ENCODE measurements at places on chromosomes 2 and 18.

DNA sequence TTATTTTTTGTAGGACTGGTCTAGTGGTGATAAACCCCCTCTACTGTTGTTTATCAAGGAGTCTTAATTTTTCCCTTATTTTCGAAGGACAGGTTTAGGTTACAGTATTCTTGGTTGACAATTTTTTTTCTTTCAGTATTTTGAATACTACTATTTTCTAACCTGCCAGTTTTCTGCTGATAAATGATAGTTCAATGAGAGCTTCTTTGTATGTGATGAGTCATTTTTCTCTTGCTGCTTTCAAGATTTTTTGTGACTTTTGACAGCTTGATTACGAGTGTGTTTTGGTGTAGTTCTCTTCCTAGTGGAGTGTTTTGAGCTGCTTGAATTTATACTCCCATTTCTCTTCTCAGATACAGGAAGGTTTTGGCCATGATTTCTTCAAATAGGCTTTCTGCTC lies 77.5 kb downstream of the ACSL3 start:
- no peak for DNase-seq

DNA sequence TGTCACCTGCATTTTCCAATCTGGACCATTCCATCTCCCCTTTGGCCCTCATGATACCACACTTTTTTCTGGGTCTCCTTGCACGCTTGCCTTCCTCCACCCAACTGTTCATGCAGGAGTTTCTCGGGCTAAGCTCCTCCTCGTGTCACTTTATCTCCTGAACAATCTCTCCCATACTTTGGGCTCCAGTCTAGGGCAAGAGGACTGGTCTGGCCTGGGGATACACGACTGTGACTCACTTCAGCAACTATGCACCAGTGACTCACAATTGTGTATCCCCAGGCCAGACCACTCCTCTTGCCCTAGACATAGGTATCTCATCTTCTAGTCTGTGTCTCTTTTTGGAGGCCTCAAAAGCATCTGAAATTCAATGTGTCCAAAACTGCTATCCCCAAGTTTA lies 149.4 kb upstream of the PTPRM start:
- DNase-seq, result no peak

DNA sequence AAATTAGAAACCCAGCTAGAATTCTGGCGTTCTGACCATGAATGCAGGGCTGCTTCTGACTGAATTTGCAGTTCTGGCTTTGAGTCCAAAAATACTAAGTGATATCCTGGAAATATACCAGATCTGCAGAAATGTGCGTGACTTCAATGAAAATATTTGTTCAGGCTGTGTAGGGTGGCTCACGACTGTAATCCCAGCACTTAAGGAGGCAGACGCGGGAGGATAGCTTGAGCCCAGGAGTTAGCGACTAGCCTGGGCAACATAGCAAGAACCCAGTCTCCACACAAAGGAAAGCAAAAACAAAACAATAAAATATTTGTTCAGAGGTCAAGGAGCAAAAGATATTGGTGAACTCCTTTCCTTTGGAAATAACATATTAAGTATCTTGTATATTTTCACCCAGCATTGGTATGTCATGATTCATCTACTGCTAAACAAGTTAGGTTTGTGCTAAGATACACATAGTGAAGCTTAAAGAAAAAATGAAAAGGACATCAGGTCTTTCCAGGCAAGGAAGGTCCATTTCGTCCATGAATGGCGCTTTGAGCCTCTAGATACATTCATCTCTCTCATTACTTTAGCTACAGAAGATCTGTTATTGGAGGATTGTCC lies 239.2 kb downstream of the CMPK2 start:
- no peak for DNase-seq

DNA sequence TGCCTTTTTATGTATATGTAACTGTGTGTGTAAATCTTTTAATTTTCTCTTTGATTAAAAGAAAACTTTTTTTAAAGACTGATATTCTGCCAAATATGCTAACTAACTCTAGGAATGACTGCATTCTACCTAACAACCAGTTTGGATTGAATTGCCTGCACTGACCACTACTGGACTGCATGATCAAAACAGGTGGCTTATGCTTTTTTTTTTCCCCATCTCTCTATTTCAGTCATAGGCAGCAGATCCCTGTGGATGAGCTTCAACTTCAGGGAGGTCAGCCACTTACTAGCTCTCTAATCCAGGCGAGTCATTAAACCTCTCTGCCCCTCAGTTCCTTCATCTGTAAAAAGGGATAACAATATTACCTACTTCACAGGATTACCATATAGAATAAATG lies 138.6 kb upstream of the SERTAD2 start:
- DNase-seq, result no peak

- DNase-seq, result no peak
These were observed 246.0 kb downstream of the PARD3B start for GRCh38 chr2:204791230-204791629.

DNA sequence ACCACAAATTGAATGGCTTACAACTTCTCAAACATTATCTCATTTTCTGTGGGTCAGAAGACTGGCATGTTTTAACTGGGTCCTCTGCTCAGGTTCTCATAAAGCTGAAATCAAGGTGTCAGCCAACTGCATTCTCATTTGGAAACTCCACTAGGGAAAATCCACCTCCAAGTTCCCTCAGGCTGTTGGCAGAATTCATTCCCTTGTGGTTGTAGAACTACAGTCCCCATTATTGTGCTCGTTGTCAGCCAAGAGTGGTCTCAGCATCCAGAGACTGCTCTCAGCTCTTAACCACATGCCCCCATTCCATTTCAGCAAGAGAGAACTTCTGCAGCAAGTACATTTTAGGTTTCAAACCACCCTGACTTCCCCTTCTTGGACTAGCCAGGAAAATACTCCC lies 12.2 kb downstream of the NOL4 start:
- DNase-seq, result no peak

DNA sequence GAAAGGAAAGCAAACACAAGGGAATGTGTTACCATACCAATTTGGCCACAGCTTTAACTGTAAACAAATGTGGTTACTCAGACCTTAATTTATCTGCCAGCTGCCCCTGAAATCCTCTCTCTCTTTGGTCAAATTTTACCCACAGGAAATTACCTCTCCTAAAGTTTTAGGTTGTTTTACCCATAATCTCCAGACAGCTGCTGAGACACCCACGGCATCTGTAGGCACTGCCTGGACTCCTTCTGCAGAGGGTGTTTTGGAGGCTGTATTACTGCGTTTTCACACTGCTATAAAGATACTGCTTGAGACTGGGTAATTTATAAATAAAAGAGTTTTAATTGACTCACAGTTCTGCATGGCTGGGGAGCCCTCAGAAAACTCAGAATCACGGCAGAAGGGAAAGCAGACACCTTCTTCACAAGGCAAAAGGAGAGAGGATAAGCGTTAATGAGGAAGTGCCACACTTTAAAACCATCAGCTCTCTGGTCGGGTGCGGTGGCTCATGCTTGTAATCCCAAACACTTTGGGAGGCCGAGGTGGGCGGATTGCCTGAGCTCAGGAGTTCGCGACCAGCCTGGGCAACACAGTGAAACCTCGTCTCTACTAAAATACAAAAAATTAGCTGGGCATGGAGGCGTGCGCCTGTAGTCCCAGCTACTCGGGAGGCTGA lies 677.5 kb upstream of the FSHR start:
- no peak for DNase-seq

Data from stimulated activated CD4-positive, alpha-beta T cell treated with anti-CD3 and anti-CD28 coated beads, TNF-alpha, amount 100 ng/mL, for 24 hours (primary cell).